ENCODE measurements at places on chromosomes 1 and 21.

DNA sequence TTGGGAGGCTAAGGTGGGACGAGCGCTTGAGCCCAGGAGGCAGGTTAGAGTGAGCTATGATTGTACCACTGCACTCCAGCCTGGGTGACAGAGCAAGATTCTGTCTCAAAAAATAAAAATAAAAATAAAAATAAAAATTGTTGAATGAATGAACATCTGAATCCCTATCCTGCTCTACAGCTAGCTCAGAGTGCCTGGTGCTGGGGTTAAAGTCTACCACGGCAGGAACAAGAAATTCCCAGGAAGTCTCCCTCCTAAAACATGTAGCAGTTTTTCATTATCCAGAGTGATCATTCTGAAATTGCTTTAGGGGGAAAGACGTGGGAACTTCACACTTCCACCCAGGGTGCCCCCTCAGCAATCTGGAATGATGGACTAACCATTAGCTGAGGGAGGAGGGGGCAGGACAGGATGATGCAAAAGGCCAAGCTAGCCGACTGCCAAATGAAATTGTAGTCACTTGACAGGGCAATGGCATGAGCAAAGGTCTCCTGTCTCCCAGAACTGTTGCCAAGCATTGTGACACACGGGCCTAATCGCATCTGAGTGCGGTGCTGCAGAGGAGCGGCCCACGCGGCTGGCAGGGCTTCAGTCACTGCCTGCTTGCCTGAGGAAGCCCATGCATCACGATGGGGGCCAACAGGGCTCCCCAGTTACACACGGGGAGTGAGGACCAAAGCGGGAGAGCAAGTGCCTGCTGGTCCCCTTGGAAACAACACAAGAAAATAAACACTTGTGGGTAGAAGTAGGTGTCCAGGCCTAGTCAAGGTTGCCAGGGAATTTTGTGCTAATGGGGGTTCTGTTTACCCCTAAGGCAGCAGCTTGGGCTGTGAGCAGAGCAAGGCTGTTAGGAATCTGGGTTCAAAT lies 85.7 kb downstream of the NENF start:
- no peak for DNase-seq

GRCh38 chr1:232322162-232322734 lies 307.7 kb downstream of the SIPA1L2 start:
- DNase-seq: no peak

DNA sequence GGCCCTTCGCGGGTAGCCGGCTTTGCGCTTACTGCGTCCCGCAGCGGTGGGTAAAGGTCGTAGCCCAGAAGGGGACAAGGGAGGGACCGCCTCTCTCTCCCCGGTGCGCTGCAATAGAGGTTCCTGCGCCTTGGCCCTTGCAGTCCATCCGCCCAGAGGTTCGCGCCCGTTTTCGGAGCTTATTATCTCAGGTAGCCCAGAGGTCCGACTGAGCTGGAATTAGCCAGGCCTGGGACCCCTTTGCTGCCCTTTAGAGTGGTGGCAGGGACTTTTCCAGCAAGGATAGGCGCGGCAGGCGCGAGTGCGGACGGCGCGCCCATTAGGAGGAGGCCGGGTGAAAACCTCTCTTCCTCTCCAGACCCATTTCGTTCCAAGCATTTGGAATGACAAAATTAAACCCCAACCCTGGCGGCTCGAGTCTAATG lies 5.0 kb downstream of the LHX4 start:
- DNase-seq: no peak

- no peak for DNase-seq
Measured at GRCh38 chr1:66003690-66004089, 211.0 kb downstream of the PDE4B start.

- DNase-seq: no peak
Measured at GRCh38 chr1:53608676-53609075, 130.3 kb downstream of the GLIS1 start.

Measured in cortex of kidney (tissue), 1 donor.